Urinary bladder (tissue), 4 donors: ENCODE measurements at places on chromosomes 1 and 21.

DNA sequence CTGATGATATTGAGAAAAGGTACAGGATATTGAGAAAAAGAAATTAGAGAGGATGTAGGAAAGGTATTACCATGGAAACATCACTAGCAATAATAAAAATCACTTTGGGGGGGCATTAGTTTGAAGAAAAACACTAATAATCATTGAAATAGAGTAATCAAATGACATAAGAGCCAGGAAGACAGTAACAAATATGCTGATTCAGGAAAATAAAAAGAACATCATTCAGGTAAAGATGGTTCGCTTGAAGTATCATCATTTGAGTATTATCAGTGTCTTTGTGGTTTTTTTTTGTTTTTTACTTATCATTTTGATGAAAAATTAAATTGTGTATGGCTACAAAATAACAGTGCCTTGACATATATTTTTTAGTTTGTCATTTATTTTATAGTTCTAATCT lies 164.5 kb downstream of the IFI44 start:
- no peak for DNase-seq

- DNase-seq, result no peak
Observed at GRCh38 chr1:82927753-82928152, 1071.2 kb downstream of the TTLL7 start.

DNA sequence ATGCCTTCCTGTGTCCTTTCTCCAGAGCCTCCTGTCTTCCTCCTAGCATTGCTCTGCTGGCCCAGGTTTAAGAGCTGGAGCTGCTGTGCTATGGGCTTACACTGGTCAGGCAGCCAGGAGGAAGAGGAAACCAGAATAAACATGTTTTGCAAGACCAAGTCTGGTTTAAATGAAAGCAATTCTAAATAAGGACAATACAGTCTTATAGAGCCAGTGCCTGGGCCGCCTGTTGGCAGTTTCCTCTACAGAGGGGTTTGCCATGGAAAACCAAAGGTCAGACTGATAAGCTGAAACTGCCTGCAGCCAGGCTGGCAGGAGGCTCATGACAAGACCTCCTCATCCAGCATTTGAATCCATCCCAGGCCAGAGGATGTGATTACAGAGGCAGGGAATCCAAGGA lies 92.9 kb upstream of the FGGY start:
- DNase-seq, result no peak

DNA sequence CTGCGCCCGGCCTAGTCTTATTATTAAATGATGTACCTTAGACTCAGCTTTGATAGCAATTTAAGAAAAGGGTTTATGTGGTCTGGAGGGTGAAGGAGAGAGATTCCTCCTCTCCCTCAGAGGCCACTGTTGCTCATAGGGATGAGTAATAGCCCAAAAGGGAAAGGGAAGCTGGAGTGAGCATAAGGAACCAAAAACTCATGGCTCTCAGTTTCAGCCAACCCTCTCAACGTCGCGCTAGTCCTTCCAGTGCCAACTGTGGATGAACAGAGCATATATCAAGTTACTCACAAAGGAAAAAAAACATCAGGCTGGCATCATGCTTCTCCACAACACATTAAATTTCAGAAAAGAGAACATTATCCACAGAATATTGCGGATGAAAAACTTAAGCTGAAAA lies 8.3 kb upstream of the GPR89B start:
- DNase-seq, result no peak

- no peak for DNase-seq
Observed at GRCh38 chr21:42981214-42981523, 6.8 kb downstream of the PKNOX1 start.

DNA sequence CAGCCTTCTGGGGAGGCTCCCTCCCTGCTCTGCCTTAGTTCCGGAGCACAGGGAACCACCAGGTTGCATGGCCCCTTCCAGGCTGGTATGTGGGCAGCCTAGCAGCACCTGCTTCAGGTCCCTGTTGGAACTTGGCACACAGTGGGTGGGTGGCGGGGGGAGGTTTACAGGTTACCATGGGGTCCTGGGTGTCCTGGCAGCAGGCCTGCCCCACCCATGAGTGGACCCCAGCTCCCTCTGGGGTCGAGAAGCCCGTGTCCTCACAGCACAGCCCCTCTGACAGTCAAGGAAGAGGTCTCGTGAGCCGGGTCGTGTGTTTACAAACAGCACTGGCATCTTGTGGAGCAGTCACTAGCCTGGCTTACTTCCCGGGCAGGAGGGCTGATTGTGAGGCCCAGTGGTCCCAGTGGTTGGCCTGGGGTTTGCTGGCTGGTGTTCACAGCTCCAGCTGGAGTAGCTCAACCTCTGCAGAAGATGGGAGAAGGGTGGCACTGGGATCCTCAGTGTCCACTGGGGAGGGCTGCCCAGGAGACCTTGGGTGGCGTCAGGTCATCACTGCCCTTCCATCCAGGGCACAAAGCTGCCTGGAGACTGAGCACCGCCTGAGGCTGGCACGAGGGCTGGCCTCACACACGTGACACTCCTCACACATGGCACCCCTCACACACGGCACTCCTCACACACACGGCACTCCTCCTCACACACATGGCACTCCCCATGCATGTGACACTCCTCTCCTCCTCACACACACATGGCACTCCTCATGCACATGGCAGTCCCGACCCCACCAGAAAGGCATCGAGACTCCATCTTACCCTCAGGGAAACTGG lies 100.9 kb downstream of the RIPK4 start:
- DNase-seq, result no peak

- no peak for DNase-seq
Observed at GRCh38 chr1:175787881-175788280, 44.5 kb upstream of the TNR start.

GRCh38 chr1:92583821-92584760 lies 97.4 kb upstream of the GFI1 start:
- DNase-seq, result no peak

DNA sequence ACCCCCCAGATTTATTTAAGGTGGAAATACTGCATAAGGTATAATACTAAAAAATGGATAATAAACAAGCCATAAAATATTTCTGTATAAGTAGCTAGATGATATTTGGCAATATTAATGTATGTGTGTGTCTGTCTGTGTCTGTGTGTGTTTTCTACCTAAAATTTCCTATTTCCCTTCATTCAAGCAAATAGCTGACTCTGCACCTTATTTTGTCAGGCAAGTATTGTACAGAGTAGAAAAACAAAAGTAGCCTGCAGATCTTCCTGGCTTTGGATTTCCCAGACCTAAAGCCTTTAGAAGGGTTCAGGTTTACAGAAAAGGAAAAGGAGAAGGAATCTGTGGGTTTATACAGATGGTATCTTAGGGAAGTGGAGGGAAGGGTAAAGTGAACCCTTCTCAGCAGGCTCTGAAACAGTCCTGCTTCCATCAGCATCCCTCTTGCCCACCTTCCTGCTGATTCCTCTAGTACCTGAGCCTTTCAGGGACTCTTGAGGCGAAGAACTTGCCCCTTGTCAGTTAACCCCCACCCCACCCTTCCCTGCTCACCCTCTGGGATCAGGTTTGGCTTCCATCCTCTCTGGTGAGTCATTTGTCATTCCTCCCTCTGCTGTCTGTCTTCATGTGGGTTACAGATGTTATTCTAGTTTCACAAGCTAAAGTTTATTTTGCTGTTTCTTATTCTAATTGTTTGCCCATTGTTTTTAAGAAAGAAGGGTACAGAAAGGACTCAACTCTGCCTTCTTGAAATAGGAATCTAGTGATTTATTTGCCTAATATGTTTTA lies 21.7 kb upstream of the RGS16 start:
- no peak for DNase-seq

DNA sequence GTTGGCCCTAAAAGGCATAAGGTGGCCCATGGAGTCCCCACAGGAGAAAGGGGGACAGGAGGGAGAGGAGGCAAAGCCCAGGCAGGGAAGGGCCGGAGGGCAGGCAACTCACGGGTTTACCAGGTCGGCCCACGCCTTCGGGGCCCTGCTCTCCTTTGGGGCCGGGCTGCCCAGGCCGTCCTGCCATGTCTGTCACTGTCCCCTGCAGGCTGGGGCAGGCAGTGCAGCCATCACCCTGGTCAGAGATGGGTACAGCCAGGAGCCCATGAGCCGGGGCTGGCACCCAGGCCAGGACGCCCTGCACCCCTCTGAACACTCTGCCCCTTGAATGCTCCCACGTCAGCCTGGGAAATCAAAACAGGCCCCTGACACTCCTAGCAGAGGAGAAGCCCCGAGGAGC lies 19.8 kb downstream of the COL16A1 start:
- DNase-seq, result no peak

GRCh38 chr21:46368533-46369285 lies 44.8 kb downstream of the PCNT start:
- DNase-seq, result no peak
